ENCODE measurements at places on chromosomes 12 and 14.

- no peak for DNase-seq
Measured at GRCh38 chr12:43307126-43307525, 244.9 kb downstream of the ADAMTS20 start.

GRCh38 chr12:47745485-47746041 is 13.1 kb downstream of the RAPGEF3 start:
- DNase-seq, result no peak

- DNase-seq, result no peak
Measured at GRCh38 chr12:99767809-99768208, 120.3 kb downstream of the GARIN6 start.

DNA sequence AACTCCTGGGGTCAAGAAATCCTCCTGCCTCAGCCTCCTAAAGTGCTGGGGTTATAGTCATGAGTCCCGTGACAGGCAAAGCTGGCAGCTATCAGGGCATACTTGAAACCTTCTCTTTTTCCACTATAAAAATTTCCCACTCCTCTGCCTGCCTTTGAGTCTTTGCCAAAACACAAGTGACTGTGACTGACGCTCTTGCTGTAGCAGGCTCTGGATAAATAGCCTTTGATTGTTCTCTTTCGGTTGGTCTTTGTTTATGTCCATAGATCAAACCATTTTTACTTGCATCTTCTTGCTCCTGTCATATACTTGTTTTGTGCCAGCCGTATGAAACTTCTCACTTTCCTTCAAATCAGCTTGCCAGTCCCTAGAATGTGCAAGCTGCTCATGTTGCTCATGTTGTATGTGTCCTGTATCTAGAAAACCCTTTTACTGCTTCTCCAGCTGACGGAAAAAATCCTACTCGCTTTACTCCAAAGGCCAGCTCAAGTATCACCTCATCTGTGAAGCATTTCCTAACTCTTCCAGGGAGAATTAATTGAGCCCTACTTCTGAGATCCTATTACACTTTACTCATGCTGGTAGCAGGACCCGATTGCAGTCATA is 73.1 kb downstream of the RESF1 start:
- no peak for DNase-seq

GRCh38 chr12:127667131-127667685 is 599.8 kb upstream of the TMEM132C start:
- no peak for DNase-seq

DNA sequence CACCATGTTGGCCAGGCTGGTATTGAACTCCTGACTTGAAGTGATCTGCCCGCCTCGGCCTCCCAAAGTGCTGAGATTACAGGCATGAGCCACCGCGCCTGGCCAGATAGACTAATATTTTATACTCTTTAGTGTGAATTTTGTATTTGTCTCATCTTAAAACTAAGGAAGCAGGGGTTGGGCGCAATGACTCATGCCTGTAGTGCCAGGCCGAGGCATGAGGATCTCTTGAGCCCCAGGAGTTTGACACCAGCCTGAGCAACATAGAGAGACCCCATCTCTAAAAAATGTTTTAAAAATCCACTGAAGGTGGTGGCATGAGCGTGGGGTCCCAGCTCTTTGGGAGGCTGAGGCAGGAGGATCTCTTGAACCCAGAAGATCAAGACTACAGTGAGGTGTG is 9.0 kb downstream of the DYNC1H1 start:
- DNase-seq, result no peak

- DNase-seq, result no peak
Measured at GRCh38 chr14:101454229-101454628, 107.1 kb upstream of the DIO3 start.

DNA sequence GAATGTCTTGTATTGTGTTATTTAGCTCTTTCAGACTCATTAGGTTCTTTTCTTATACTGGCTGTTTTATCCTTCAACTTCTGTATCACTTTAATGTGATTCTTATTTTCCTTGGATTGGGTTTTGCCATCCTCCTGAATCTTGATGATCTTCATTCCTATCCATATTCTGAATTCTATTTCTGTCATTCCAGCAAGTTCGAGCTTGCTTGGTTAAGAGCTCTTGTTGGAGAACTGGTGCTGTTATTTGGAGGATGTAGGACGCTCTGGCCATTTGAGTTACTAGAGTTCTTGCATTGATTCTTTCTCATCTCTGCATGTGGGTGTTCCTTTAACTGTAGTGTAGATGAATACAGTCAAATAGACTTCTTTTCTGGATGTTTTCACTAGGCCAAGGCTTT is 142.3 kb upstream of the SLC38A2 start:
- no peak for DNase-seq

GRCh38 chr14:29926701-29927375 is 809 bp downstream of the PRKD1 start:
- no peak for DNase-seq

DNA sequence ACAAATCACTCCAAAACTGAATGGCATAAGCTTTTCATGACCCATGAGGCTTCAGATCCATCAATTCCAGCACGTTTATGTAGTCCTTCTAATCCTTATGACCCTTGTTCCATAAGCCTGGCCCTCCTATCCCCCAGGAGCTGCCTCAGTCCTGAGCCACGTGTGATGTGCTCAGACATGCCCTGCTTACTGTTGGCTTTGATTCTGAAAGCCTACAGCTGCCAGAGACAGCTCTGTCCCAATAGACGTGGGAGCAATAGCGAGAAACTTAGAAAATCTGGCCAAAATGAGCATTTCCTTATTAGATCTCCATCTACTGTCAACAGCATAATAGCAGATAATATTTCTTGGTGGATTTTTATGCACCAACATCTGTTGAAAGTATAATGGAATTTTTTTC is 33.2 kb downstream of the DUSP6 start:
- DNase-seq, result no peak

Data from HS-27A (cell line).